ENCODE measurements at places on chromosomes 7 and 10.

DNA sequence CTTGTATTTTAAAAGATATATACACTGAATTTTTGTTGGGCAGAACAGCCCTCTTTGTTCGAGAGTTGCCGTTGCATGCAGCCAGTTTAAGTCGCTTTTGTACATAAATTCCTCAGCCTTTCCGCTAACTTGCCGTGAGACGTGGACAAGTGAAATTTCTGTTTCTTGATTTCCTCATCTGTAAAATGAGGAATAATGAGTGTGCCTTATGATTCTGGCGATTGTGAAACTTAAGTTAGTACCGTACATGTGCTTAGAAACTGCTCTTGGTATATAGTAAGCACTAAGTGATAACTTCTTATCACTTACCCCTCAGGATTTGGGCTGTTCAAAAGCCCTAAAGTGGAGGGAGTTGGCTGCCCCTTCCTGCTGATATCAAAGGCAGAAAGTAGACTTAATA is 1.4 kb downstream of the CCNJ start:
- DNase-seq: no peak

DNA sequence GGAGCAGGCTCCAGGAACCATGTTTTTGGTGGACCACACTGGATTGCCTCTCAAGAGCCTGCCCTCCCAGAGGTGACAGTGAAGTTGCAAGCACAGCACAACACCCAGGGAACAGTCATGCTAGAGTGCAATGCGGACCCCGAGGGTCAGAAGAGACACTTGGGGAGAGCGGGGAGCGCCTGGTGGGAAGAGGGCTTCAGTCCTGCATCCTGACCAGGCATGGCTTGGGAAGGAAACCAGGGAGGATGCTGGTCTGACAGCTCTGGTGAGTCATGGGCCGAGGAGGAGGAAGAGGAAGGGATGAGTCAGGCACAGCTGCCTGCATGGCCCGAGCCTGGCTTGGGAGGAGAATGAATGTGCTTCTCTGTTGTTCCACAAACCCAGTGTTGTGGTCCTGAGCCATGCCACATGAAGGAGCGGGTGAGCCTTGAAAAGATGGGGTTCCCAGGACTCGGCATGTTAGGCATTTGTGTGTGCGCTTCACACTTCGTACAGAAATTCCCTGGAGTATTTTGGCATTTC is 29.5 kb upstream of the ANKRD2 start:
- no peak for DNase-seq

GRCh38 chr10:2703953-2704352 is 363.4 kb upstream of the PFKP start:
- DNase-seq: no peak

GRCh38 chr7:158005531-158005930 is 582.1 kb downstream of the PTPRN2 start:
- no peak for DNase-seq

- DNase-seq: no peak
Observed at GRCh38 chr7:101824440-101824839, 7.0 kb downstream of the CUX1 start.

DNA sequence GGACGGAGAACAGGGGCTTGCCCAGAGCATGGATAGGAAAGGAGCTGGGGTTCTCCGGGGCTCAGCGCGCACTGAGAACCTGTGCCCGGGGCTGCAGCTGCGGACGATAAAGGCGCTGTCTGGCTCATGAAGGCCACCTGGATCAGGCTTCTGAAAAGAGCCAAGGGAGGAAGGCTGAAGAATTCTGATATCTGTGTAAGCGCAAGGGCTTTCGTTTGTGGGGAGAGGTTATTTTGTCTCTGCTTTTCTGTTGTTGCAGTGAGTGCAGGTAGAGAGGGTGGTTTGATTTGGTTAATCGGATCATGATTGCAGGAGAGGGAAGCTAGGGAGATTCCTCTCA is 250.5 kb downstream of the NSUN6 start:
- DNase-seq: no peak

GRCh38 chr10:123635131-123635530 is 31.0 kb upstream of the GPR26 start:
- DNase-seq: no peak

DNA sequence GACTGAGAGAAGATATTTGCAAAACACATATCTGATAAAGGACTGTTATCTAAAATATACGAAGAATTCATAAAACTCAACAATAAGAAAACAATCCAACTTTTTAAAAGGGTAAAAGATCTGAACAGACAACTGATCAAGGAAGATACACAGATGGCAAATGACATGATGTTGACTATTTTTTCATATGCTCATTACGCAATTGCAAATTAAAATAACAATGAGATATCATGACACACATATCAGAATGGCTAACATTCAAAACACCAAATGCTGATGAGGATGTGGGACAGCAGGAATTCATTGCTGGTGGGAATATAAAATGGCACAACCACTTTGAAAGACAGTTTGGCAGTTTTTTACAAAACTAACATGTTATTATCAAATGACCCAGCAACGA is 8.9 kb downstream of the DENND11 start:
- DNase-seq: no peak

DNA sequence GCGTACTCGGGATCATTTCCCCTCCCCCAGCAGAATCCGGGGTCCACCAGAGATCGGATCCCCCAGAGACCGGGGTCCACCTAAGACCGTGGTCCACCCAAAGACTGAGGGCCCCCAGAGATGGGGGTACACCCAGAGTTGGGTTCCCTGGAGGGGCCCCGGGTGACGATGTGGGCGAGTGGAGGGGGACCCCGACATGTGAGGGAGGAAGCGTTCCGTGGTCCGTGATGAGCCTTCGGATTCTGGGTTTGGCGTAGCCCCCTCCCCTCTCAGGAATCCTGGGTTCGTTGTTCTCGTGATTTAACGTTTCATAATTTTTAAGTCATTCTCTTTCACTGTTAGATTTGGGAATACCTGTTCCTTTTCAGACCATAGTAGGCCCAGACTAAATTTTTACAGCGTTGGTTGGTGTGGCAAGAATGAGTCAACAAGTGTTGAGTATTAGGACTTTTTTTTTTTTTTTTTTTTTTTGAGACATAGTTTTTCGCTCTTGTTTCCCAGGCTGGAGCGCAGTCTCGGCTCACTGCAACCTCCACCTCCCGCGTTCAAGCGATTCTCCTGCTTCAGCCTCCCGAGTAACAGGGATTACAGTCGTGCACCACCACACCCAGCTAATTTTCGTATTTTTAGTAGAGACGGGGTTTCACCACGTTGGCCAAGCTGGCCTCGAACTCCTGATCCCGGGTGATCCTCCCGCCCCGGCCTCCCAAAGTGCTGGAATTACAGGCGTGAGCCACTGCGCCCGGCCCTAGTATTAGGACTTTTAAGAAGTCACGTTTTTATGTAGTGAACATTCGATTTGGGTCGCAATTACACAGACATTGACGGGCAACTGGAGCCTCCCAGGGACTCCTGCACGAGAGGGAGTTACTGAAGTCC is 672 bp downstream of the GTPBP4 start:
- DNase-seq: peak; percentile 49

GRCh38 chr7:13476881-13477444 is 512.5 kb downstream of the ETV1 start:
- DNase-seq: no peak

DNA sequence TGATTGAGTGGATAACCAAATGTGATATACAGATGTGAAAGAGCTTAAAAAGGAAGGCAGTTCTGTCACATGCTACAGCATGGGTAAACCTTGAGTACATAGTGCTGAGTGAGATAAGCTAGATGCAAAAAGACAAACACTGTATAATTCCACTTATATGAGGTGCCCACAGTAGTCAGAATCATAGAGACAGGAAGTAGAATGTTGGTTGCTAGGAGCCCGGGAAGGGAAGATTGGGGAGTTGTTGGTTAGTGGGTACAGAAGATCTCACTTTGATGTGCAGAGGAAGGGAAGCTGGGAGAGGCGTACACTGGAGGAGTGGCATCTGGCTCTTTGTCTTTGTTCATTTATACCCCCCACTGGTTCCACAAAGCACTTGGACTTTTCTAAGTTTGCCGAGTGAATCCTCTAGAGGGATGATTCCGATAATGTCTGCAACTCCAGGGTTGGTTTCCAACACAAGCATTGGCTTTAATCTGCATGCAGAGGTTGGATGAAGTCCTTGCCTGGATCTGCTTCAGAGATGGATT is 39.5 kb downstream of the TSPAN14 start:
- peak; percentile 74 for DNase-seq

DNA sequence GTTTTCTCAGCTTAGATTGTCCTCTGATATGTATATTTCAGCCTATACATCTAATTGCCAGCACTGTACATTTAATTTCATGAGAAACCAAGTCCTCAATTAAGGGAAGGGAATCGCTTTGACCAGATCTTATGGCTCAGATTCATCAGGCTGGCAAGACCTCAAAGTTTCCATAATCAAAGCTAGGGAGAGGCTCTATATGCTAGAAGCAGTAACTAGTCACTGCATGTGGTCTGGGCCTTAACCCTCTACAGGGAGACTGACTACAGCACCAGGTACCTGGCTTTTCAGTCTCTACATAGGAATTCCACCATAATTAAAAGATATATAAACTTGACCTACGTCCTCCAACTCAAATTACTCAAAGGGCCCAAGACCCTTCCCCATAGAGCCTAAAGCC is 97.4 kb upstream of the JAZF1 start:
- DNase-seq: no peak

DNA sequence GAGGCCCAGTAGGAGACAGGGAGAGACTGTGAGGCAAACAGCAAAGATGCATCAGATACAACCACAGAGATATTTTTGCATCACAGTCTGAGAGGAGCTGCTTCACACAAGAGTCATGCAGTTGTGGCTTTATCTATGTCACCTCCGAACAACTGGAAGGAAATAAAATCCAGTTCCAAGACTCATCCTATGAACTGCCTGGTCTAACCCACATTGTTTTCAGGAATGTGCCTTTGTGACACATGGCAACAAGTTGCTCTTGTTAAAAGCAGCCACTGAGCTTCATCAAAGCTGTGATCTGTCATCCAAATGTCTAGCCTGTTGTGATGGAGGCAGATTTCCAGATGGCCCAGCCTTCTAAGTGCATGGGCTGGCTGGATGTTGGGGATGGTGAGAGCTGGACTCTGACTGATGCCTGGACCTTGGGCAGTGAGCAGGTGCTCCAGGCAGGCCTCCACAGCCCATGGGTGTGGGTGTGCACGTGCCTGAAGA is 255.0 kb downstream of the BMPER start:
- no peak for DNase-seq

- no peak for DNase-seq
Observed at GRCh38 chr10:115761166-115761565, 511.8 kb downstream of the GFRA1 start.

GRCh38 chr10:117260084-117260483 is 19.2 kb downstream of the SLC18A2 start:
- DNase-seq: no peak

DNA sequence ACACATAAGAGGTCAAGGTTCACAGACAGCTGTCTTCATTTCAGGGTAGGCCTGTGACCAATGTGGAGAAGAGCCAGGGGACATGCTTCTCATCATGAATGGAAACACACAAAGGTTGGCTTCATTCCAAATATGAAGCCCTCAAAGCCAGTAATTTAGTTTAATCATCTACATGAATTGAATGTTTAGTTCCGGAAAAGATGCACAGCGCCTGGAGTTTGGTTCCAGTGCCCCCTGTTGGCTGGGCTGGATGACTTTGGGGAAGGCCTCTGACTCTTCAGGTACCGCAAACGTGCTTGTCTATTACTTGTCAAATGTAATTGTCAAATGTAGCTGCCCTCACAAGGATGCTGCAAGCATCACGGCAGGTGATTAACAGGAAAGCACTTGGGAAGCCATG is 130.7 kb downstream of the ADRA2A start:
- no peak for DNase-seq

- DNase-seq: no peak
Observed at GRCh38 chr7:128352153-128352537, 8.4 kb upstream of the RBM28 start.

- no peak for DNase-seq
Observed at GRCh38 chr10:117563780-117564179, 21.2 kb downstream of the EMX2 start.

DNA sequence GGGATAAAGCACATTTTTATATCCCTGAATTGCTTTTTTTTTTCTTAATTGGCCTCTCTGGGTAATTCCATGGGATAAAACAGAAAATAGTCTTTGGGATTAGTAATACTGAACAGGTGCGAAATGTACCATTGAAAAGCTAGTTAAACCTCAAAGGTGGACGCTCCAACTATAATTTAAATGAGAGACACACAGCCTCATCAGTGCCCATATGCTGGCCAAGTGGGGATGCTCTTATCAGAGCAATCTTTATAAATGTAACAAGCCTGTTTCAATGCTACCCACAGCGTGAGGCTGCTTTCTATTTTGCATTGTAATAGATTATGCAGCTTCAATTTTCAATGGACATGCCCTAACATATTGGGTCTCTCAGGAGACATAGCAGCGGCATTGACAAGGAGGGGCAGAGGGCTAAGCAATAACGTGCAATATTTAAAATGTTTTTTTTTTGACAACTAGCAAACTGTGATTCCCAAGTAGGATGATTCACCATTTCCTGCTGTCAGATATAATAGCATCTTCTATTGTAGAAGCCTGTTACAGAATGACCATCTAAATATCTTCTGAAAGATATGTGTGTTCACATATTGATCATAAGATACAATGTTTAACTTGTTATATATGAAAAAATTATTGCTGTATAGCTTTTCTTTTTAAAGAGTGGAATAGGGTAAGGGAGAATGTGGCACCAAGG is 91.3 kb upstream of the BET1 start:
- no peak for DNase-seq

DNA sequence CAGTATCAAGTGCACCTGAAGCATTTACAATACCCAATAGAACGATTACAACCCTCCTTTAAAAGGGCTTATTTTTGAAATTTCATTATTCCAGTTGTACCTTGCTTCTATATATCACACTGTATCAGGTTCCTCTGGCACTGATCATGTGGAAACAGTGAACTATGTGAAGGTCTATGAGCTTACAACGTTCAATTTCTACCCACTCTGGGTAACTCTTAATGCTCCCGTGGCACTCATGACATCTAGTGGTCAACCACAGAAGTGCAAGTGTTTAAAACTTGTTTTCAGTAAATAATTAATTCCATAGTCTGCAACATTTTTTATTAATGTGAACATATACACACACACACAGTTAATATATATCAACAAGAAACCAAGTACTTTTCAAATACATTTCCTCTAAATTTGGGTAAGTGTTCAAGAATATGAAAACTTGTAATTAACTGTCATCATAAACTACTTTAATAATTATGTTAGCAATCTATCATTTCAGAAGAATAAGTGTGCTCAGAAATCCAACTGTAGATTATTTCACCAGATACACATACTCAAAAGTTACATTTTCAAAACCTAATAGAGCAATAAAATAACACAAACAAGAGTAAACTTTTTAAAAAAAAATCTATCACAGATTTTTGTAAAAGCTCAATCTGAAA is 61.0 kb downstream of the MPP7 start:
- peak; percentile 54 for DNase-seq

GRCh38 chr7:149741629-149742028 is 31.8 kb downstream of the ZNF467 start:
- no peak for DNase-seq

DNA sequence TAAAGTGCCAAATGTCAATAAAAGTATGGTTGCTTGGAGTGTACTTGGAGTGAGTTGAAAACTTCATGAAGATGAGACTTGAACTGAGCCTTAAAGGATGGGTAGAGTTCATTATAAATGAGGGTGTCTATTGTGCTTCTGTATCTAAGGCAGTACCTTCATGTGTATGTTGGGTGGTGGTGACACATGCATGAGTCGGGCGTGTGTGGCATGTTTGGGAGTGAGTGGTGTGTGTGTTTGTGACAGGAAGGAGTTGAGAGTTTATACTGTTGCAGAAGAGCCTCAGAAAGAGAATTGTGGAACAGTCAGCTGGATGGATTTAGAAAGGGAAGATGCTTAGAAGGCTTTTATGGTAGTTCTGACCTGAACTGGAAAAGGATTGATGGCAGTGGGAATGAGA is 6.0 kb upstream of the ZRANB1 start:
- DNase-seq: no peak

All from NCI-H446 (cell line).